ENCODE measurements at places on chromosomes 16 and 17.

- no peak for DNase-seq
These were observed 18.1 kb upstream of the RAB11FIP4 start for GRCh38 chr17:31373150-31374093.

DNA sequence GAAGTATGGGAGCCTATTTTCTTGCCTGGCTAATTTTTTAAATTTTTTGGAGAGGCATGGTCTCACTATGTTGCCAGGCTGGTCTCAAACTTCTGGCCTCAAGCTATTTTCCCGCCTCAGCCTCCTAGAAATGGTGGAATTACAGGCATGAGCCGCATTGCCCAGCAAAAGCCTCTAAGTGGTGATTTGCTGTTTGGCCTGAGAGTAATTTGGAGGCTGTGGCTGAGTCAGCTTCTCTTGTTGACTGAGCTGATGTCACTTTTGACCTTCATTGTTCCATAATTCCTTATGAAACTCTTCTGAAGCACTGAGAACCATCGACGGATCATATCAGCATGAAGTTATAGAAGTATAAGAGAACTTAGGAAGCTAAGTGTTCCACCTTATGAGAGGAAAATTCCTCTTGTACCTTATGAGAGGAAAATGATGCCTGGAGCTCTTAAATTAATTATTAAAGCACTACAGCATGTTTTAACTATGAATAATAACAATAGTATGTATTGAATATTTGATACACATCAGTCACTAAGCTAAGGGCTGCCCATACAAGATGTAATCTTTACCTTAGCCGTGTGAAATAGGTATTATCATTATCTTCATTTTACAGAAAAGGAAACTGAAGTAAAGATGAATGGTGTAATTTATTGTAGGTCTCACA is 220.8 kb upstream of the MON1B start:
- no peak for DNase-seq

DNA sequence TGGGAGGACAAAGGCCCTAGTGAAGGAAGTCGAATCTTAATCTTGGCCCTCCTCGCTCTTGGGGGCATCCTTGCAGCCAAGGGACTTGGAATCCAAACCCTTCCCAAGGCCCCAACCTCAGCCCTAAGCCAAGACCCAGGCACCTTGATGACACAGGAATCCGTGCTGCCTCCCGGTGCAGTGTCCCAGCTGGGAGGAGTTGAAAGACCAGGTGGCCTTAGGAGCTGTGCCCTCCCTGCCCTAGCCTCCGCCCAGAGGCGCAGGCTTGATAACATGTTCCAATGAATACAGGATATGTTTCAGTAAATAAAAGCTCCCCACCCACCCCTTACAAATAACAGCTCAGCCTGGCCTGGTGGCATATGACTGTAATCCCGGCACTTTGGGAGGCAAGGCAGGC is at the start of gene CHST5:
Gene CHST5, minus strand, starts transcription at position 208 of the 400 bp plus-strand sequence. CDS start 5,724 bp downstream, outside the sequence.
- DNase-seq, result no peak

DNA sequence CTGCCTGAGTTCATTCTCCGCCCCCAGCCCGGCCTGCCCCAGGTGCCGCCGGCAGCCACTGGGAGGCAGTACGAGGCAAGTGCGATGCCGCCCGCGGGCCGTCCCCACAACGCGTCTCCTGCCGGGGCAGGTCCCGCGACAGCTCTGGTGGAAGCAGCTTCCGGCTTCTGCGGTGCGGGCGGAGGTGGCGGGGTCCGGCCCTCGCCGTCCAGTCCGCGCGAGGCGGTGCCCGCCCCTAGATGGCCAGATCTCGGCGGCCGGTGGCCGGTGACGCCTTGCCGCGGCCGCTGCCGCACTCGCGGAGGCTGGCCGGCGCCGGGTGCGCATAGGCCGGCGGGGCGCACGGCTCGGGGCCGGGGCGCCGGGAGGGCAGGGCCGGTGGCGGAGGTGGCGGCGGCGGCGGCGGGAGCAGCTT is 1.8 kb downstream of the GJD3 start:
- peak; percentile 83 for DNase-seq

GRCh38 chr16:54309341-54309740 is 22.8 kb upstream of the IRX3 start:
- no peak for DNase-seq

- DNase-seq, result peak; percentile 71
These were observed 678 bp upstream of the GH1 start for GRCh38 chr17:63919311-63919723.

DNA sequence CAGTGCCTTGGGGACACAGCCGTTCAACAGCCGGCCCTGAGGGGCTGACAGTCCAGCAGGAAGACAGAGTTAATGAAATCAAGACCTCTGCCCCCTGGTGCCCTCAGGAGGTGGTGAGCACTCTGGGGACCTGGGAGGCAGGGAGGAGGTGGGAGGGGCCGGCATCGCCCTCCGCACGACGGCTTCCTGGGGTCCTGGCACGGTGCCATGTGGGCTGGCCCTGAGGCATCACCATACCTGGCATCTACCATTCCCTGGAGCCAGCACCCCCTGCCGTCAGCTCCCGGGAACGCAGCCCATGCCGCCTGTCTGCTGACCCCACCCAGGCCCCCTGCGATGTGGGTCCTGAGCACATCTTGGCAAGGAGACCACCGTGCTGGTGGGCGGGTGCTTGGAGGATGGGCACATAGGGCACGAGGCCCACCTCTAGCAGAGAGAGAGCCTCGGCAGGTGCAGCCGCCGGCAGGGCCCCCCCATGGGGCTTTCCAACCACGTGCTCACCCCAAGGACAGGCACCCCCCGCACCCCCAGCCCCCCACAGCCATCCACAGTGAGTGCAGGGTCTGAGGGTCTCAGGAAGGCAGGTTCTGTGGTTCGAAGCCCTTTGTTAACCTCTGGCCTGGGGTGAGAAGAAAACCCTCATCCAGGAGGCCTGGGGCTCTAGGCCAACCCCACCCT is 52.5 kb downstream of the ZFPM1 start:
- DNase-seq, result no peak

- no peak for DNase-seq
These were observed 5.7 kb upstream of the PKMYT1 start for GRCh38 chr16:2985893-2986355.

DNA sequence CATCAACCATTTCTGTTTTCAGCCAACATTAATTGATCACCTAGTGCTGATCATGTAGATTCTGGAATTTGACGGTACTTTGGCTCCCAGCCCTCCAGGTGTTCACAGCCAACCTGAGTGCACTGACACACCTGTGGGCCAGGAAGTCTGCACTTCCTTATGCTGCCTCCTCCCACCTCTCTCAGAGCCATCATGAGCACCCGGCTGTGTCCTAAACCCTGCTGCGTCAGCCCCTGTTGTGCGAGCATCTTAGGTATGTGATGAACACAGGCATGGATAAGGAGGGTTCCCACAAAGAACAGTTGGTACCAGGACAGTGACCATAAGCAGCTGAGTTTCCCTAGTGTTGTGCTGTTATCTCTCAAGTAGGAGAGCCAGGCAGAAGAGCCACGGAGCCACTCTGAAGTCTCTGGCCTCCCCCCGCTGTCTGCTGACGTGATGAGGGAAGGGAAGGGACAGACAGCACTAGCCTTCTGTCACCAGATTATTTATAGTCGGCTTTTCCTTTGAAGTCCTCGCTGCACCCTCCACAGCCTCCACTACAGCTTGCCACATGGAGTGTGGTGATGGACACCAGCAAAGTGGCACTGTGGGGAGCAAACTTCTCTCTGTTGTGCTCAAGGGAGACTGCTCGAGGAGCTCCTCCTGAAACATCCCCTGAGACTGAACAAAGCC is 162.8 kb upstream of the ANKFN1 start:
- no peak for DNase-seq

- DNase-seq, result no peak
These were observed 31.9 kb downstream of the CACNG1 start for GRCh38 chr17:67076290-67076689.

- DNase-seq, result no peak
These were observed 15.8 kb downstream of the FA2H start for GRCh38 chr16:74758801-74759200.

DNA sequence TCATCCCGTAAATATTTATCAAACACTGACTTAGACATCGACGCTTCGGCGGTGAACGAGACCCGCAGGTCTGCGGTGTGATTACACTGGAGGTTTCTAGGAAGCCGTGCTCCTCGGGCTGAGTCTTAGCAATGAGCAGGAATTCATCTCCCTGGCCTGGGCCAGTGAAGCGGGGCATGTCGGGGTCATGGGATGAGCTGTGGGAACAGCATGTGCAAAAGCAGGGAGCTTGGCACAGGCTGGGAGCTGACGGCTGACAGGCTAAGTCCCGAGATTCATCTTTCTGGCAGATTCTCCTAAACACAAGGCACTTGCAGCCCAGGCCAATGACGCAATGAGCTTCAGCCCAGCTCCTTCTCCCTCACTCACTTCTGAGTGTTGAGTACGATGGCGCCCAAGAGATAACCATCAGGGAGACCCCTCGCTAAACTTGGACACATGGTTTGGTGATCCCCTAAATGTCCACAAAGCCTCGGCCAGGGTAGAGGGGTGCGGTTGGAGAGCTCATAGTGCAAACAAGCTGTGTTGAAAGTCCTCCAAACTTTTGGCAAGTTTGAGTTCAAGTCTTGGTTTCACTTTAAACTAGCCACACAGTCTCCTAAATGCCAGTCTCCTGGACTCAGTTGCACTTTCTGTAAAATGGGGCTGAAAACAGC is 12.8 kb downstream of the CRISPLD2 start:
- no peak for DNase-seq

DNA sequence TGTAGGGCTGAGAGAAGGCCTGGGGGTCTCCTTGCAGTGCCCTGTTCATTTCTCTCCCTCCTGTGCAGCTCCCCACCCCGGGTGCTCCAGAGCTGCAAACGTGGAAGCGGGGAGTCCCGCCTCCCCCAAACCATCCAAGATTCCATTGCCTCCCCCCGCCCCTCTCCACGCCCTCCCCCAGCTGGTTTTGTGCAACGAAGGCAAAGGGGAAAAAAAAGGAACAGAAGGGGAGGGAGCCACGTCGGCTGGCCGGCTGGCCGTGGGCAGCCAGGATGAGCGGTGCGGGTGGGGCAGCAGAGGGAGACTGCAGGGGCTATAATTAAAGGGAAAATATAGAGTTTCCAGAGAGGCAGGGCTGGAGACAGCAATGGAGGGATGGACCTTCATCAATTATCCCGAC is 1.7 kb upstream of the COL1A1 start:
- no peak for DNase-seq

GRCh38 chr16:25270577-25270976 is 12.9 kb upstream of the ZKSCAN2 start:
- no peak for DNase-seq

- DNase-seq, result no peak
These were observed 29.9 kb upstream of the RHOT1 start for GRCh38 chr17:32112416-32112815.

DNA sequence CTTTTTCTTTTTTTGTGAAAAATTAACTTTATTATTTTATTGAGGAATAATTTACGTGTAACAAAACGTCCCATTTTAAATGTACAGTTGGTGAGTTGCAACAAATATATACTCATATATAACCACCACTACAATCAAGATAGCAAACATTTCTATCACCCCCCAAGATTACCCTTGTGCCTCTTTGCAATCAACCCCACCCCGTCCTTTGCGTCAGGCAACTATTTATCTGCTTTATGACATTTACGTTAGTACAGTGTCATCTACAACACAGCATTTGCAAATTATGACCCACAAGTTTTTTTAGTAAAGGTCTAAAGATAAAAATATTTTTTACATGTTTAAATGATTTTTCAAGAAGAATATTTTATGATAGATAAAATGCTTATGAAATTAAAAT is 485.6 kb upstream of the SOX9 start:
- no peak for DNase-seq

DNA sequence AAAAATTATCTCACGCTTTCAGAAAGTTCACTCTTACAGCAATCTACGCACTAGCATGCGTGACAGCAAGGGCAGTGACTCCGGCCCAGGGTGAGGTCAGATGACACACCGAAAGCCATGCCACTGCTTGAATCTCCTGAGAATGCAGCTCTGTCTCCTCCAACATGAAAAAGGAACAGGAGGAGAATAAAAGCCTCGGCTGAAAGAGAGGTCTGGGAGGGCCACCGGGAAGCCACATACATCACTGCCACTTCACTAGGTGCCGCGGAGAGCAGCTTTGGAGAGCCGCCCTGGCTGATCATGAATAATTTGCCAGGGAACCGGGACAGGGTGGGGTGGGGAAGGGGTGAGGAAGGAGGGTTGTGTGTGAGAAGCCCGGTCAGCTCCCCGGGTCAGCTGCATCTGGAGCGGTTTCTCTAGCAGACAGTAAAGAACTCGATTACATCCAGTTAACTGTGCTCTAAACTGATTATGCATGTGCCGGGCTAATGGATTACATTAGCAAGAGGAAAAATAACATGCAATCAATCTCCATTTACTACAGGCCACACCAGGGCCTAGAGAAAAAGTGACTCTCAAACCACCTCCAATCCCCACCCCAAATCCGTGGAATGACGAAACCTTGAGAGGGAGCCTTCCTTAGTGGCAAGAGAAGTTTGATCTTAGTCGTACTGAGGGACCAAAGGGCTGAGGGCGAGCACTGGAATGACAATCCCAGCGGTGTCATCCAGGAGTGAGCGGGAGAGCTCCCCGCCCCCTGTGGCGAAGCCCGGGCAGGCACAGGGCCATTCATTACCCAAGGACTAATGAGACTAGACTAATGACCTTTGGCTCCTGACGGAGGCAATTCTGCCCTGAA is 100.3 kb downstream of the ZFHX3 start:
- no peak for DNase-seq

- no peak for DNase-seq
These were observed 339.1 kb upstream of the RBFOX1 start for GRCh38 chr16:6993544-6993943.

GRCh38 chr16:89821438-89822187 is 5.2 kb upstream of the FANCA start:
- DNase-seq, result no peak

DNA sequence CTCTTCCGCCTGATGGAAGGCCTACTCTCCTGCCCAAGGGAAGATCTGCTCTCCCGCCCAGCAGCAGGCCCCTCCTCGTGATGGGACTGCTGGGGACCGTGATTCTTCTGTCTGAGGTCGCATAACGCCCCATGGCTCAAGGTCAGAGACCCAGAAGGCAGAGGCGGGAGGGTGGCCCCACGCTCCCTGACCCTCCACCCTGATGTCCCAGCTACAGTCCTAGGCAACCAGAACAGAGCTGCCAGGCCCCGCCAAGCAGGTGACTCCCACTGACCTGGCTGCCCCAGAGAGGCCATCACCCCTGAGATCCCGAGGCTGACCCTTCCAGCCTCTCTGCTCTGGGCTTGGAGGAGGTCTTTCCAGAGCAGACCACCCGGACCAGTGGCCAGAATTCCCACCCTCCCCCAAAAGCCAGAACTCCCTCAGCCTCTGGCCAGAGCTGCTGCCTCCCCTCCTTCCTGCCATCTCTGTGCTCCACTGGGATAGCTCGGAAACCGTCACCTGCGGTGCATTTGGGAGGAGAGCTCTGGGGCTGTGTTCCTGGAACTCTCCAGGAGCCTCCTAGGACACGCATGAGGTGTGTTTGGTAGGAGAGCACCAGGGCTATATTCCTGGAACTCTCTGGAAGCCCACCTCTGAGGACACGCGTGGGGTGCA is 7.3 kb downstream of the ENPP7 start:
- DNase-seq, result no peak

GRCh38 chr16:4339909-4340308 is 11.2 kb downstream of the PAM16 start:
- DNase-seq, result no peak

Data from GM18507 (cell line).